Adrenal gland (tissue), 19 donors: ENCODE measurements at places on chromosomes 13 and 19. TPM values are rescaled to one million over a fixed set of nuclear protein-coding genes. Genes with fewer than 3 reads are reported as not detected.

MED4 gene
- 22.4 TPM for total RNA-seq

PRR22 gene
- 1.2 TPM for total RNA-seq

VSTM2B gene
- total RNA-seq = 1.1 TPM

CEACAM3 gene
- not detected for total RNA-seq

ZNF625 gene
- total RNA-seq = 14.1 TPM

HOMER3 gene
- 26.8 TPM for total RNA-seq

ZNF578 gene
- total RNA-seq = 1.7 TPM

SLC7A9 gene
- not detected for total RNA-seq

ZNF415 gene
- total RNA-seq = 25.7 TPM

GSK3A gene
- 20.8 TPM for total RNA-seq

MYO1F gene
- 18.7 TPM for total RNA-seq

CD209 gene
- total RNA-seq = 12.7 TPM

ZNF766 gene
- total RNA-seq = 13.0 TPM

CYP2A6 gene
- total RNA-seq = 1.4 TPM

FGF22 gene
- total RNA-seq = 0.31 TPM

PLEKHF1 gene
- total RNA-seq = 11.7 TPM

GRIN2D gene
- 1.3 TPM for total RNA-seq

KXD1 gene
- total RNA-seq = 165 TPM

SULT2A1 gene
- total RNA-seq = 5,138 TPM

HNRNPM gene
- total RNA-seq = 54.3 TPM

PAF1 gene
- 54.2 TPM for total RNA-seq

ZNF793 gene
- total RNA-seq = 4.3 TPM
